Islet precursor cell (in vitro differentiated cells): ENCODE measurements at places on chromosomes 1 and 21.

GRCh38 chr1:214155987-214156625 lies 124.9 kb upstream of the SMYD2 start:
- peak; percentile 63 for DNase-seq

- peak; percentile 79 for DNase-seq
Observed at GRCh38 chr1:61082311-61083012, at the start of gene NFIA. Gene NFIA, plus strand, starts transcription at chr1:61082561.

GRCh38 chr1:8378981-8379470 lies 61.1 kb downstream of the SLC45A1 start:
- no peak for DNase-seq

- no peak for DNase-seq
Observed at GRCh38 chr1:246121533-246121932, 385.5 kb downstream of the SMYD3 start.

- peak; percentile 37 for DNase-seq
Observed at GRCh38 chr1:4019147-4019521, 119.1 kb upstream of the C1orf174 start.

- no peak for DNase-seq
Observed at GRCh38 chr1:207903767-207904166, 7.2 kb downstream of the CD34 start.

DNA sequence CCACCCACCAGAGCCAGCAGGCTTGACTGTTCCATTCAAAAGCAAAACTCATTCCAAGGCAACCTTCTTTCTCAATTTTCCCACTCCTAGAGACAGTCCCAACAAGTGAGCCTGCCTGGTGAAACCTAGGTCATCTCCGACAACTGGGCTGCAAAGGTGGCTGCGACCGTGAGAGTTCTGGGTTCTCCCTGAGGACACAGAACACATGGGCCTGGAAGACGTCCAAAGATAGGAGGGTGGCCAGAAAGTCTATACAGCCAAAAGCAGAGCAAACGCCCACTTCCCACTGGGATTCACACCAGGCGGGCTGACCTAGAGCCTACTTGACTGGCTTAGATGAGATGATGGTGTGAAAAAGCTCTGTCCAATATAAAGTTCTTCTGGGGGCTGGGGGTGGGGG lies 90.2 kb upstream of the GRIK3 start:
- DNase-seq, result no peak
